GM03348 (cell line): ENCODE measurements at places on chromosomes 12 and 14.
A peak's percentile ranks its signal among the peaks of the same experiment; 100 is the strongest.

DNA sequence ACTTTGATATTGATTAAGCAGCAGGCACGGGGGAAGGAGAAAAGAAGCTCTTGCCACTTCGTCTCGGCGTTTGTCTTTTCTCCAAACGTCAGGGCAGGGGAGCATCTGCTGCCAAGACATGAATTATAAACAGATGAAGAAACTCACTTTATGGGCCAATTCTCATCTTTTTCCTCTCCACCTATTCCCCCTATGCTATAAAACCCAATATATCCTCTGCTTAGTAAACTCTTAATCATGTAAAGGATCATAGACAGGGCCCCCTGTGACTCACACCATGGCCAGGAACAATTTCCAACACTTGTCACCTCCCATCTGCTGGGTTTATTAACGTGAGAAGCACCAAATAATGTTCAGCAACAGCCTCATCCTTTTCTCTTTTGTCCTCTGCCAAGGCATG is 1092.1 kb upstream of the TMEM132C start:
- peak; percentile 55 for DNase-seq

DNA sequence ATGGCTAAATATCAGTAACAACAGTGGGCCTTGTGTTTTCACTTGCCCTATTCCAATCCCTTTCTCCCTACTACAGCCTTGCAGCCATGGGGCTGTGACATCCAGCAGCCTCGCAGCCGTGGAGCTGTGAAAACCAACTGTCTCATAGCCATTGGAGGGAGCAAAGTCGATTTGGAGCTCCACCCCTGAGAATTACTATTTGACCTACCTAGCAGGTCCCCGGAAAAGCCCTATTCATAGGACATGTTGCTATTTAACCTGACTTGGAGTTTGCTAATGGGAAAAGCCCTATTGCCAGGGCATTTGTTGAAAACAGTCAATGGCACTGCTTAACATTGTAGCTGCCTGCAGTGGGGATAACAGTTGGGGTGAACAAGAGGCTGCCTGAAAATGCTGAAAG is 33.3 kb downstream of the ERG28 start:
- DNase-seq: no peak

DNA sequence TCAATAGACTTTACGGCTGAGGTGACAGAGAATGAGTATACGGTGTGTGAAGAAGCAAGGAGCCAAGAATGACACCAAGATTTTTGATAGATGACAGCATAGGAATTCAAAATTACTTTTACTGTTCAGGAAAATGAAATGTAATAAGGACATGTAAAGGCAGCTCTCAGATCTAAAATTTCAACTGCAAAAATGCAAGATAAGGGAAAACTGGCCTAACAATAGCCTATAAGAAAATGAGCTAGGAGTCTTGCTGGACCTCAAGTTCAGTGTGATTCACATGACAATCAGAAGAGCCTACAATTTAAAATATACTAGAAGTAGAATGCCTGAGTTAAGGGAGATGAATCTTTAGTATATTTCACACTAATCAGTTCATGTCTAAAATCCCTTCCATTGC is 102.0 kb downstream of the RPS29 start:
- DNase-seq: no peak

- DNase-seq: peak; percentile 30
Measured at GRCh38 chr12:27840229-27840999, 60.4 kb upstream of the MANSC4 start.

DNA sequence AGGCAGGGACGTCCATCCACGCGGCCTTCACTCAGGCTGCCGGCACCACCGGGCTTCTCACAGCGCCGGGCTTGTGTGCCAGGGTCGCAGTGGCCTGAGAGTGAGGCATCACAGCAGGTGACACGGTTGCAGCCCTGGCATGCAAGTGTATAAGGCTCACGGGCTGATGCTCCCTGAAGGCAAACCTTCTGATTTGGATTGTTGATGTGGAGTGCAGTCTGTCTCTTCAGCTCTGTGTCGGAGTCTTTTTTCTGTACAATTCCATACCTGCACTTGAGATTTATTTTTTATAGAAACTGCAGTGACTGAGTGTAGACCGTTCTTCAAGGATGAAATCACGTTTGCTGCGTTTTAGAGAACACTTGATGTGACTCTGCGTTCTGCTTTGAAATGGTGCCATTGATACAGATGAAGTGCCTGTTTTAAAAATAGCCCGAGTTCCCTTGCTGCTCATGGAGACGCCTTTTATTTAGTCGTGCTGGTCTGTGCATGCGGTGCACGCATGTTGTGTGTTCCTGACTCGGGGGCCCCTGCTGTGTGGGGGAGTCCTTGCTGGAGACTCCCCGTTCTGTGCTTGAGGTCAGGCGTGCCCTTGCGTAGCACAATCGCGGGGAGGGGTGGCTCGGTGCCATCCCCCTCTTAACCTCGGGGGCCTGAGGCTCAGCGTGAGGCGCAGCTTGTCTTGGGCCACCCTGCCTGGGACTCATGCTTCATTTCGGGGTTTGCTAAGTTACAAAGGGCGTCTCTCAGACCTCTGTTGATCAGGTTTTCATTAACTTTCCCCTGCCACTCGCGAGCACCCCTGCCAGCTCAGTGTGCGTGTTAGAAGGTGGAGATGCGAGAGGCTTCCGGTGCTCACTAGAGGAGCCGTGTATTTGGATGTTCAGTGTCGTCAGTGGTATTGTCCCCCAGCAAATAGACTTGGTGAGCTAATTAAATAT is 21.6 kb upstream of the AMN start:
- no peak for DNase-seq

GRCh38 chr14:100474196-100474595 is 113.0 kb downstream of the BEGAIN start:
- no peak for DNase-seq

GRCh38 chr12:67804168-67804567 is 155.6 kb downstream of the DYRK2 start:
- no peak for DNase-seq

DNA sequence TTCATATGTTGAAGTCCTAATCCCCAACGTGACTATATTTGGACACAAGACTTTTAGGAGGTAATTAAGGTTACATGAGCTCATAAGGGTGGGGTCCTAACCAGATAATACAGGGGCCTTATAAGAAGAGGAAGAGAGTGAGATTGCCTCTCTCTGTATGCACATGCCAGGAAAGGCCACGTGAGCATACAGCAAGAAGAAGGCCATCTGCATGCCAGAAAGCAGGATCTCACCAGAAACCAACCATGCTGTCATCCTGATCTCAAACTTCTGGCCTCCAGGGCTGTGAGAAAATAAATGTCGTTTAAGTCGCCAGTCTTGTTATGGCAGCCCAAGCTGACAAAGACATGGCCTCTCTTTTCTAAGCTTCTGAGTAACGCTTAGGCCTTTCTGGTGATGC is 69.0 kb upstream of the GPHB5 start:
- DNase-seq: no peak

- peak; percentile 63 for DNase-seq
Measured at GRCh38 chr12:121295746-121296617, 527 bp downstream of the CAMKK2 start.

- no peak for DNase-seq
Measured at GRCh38 chr12:123924539-123924938, 48.1 kb downstream of the CCDC92 start.

GRCh38 chr12:175250-175649 is 38.7 kb downstream of the SLC6A12 start:
- DNase-seq: no peak

DNA sequence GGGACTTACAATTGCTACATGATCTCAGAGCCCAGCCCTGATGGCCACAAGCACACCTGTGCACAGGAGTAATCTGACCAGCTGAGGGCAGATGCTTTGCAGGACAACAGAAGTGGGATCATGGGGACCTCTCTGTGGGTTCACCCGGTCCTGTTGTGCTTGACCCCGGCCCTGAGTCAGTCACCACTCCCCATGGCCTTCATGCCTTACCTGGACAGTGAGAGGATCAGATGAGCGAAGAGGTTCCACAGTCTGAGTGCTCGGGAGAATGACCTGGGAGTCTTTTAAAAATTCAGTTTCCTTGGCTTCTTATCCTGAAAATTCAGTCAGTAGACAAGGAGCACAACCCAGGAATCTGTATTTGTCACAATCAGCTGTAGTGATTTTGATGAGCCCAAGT is 88.1 kb downstream of the NTF3 start:
- no peak for DNase-seq

DNA sequence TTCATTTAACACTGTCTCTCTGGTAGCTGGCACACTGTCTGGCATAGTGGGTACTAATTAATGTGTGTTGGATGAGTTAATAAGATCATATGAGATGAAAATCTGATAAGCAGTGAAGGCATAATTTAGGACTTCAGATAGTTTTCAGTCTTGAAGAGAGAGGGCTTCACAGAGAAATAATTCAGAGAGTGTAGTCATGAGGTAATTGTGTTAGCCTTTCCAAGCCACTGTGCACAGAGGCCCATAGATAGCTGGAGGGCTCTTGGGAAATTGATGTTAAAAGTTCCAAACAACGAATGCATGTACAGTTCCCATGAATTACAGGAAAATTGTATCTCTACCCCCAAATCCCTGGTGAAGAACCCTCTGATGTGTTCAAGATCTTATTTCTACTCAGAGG is 133.8 kb upstream of the HMGA2 start:
- DNase-seq: no peak

DNA sequence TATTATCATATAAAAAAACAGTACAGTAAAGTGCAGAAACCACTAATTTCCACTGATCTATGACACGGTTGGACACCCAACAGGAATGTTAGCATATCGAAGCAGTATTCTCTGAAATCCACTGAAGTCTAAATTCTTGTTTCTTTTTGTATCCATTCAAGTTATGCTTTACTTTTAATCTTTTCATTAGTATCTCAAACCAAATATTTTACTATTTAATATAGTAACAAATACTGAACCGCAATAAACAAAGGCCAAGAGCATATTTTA is 41.1 kb downstream of the ATXN2 start:
- peak; percentile 11 for DNase-seq
